Fibroblast of skin of right biceps (primary cell): ENCODE measurements at places on chromosomes 12 and 14.

DNA sequence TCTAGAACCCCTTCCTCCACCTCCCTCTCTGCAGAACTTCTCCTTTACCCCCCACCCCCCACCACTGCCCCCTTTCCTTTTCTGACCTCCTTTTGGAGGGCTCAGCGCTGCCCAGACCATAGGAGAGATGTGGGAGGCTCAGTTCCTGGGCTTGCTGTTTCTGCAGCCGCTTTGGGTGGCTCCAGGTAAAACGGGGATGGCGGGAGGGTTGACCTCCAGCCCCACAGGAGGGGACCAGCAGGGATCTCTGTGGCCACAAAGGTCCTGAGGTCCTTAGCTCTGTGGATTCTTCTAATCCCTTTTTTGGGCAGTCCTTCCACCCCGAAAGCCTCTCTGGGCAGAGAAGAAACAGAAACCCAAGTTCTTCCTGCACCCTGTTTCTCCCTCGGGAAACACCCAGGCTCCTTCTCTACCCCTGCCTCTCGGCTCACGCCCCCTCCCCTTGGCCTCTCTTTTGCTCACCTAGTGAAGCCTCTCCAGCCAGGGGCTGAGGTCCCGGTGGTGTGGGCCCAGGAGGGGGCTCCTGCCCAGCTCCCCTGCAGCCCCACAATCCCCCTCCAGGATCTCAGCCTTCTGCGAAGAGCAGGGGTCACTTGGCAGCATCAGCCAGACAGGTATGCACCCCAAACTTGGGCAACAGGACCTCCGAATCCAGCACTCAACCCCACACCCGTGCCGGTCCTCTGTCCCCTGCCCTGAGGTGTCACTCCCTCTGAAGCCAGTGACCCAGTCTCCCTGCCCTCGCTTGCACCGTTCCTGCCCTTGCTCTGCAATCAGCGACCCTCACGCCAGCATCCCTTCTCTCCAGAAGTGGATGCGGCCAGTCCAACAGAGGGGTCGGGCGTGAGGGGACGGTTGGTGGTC lies 638 bp downstream of the LAG3 start:
- DNase-seq: no peak

- DNase-seq: no peak
Measured at GRCh38 chr12:120263748-120264085, 1.8 kb downstream of the PXN start.

DNA sequence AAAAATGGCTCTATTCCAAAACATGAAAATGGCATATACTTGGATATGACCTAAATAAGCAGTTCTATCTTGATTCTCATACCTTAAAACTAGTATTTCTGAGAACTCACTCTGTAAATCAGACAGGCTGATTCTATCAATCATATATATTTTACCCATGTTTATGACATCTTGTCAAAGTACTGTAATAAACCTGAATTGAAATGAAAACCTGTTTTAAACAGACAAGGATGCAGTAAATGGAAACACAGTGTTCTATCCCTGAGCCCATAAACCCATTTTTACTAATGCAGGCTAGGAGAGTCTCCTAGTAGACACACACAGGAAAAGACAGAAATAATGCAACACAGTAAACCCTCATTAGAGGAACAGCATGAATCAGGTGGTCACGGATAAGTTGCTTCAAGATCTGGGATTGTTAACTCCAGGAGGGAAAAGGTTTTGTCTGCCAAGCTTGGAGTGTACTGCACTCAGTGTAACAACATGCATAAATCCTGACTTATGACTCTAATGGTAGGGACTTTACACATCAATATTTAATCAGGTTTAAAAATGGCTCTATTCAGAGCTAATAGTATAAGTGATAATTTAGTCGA lies 93.6 kb upstream of the CPNE8 start:
- no peak for DNase-seq

DNA sequence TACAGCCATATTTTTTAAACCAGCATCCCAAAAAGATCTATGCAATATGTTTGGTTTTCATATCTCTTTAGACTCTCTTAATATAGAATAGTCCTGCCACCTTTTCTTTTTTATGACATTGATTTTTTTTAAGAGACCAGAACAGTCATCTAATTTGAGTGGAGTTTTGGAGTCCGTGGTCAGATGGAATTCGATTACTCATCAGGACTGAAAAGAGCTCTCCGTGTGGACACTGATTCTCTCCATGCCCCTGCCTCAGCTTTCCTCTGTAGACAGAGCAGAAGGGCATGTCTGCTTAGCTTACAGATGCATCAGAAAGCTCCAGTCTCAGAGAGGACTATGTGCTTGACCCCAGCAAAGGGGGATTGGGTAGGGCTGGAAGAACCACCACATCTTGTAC lies 27.8 kb downstream of the SMCO2 start:
- DNase-seq: peak; percentile 90

DNA sequence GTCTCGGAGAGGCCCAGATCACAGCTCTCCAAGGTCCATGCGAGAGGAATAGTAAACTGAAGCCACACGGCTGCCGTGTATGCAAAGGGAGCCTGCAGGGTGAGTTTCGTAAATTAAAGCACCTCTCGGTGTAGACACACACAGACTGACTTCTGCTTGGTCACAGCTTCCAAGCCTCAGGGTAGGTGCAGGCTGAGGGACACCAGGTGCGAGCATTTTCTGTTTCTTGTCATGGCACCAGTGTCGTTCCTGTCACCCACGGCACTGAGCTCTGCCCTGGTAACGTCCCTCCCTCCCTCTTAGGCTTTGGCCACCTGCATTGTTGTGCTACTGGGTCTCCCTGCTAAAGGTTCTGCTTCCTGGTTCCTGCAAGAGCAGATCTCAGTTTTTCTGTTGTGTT lies 76.2 kb upstream of the DYNC1H1 start:
- DNase-seq: no peak

DNA sequence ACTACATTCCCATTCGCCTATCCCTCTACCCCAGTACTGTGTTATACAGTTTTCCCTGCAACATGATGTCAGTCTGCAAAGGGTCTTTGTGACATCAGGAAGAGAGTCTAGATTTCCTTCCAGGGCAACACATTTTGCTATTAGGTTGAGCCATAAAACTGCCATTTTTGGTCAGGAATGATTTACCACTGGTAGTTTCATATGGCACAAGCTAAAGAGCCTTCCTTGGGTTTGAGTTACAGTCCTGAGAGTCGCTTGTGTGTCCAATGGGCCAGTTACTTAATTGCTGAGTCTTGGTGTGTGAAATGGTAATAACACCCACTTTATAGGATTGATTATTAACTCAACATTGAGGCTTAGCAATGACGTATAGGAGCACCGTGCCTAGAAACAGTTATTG lies 22.6 kb upstream of the AMIGO2 start:
- DNase-seq: no peak

DNA sequence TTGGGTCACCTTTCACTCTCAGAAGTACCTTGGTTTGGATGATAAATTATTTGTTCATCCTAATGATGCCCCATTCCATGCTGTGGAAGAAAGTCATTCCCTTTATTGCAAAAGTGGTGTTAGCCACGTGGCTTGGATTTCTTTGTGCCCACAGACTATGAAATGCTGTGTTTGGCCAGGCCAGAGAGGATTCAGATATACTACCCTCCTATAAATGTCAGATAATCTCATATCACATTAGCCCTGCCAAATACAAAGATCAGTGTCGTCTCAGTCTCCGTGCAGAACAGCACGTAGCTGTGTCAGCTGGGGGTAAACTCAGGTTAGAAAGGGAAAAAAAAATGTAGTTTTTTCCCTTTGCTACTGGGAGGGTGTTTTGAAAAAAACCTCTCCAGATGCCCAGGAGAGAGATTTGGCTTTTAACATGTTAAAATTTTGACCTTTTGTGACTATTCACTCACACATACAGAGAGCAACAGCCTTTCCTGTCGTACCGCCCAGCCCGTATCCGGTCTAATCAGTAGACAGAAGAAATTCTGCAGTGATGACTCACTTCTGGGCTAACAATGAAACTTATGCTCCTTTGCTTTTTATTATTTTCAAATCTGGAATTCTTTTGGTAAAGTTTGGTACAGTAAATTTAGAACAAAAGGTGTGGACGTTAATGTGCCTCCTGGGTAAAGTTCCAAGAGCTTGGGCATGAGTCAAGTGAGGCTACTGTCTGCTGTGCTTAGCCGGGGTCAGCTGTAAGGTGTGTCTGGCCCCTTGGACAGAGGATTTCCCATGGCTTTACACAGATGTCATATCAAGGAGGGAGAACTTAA lies 8.5 kb upstream of the PTPRB start:
- DNase-seq: peak; percentile 97

GRCh38 chr12:131894981-131895639 lies 688 bp downstream of the ULK1 start:
- DNase-seq: no peak

GRCh38 chr12:131323879-131324278 lies 370.2 kb downstream of the ADGRD1 start:
- no peak for DNase-seq

DNA sequence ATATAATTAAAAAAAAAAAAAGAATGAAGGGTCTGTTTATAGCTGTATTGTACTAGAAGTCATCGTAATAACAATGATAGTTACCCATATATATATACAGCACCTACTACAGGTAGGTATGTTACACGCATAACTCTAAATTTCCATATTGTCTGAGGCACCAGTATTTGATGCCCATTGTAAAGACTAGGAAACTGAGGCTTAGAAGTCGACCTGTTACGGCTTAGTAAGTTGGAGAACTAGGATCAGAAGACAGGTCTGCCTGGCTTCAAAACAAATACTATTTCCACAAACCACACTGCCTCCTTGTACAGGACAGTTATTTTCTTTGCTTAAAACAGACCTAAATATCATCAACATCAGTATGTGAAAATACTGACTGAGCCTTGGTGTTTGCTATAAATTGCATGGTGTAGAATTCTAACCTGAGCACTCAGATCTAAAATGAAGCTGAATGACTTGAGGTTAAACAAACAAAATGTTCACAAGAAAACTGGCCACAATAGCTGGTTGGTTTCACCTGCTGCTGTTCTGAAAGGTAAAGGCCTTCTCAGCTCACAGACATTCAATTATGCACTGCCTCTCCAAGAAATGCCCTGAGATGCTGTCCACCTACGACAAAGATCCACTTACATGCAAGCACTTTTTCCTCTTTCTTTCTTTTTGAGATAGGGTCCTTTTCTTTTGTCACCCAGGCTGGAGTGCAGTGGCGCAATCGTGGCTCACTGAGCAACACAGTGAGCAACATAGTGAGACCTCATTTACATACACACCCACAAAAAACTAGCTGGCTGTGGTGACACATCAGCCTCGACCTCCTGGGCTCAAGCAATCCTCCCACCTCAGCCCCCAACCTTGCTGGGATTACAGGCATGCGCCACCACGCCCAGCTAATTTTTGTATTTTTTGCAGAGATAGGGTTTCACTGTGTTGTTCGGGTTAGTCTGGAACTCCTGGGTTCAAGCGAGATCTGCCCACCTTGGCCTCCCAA lies 35.7 kb downstream of the SSH1 start:
- DNase-seq: peak; percentile 70

- no peak for DNase-seq
Measured at GRCh38 chr12:49451468-49452259, 84.4 kb downstream of the SPATS2 start.

GRCh38 chr12:65918021-65918420 lies 93.7 kb downstream of the HMGA2 start:
- no peak for DNase-seq
